ENCODE measurements at places on chromosomes 6 and 20.

DNA sequence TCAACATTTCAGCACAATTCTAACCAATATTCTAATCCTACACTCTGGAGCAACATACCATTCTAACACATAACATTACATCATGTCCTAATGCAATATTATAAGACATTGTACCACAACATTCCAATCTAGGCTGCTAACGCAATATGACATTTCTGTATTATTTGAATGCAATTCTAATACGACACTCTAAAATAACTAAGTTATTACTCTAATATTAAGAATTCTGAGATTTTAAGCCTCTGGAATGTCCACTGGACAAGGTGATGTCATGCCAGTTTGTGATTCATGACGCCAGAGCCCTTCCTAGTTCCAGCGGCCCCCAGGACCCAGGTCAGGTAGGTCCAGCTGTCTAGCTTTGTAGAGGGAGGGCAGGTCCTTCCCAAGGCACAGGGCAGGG lies 69.7 kb upstream of the SIRPA start:
- no peak for DNase-seq

GRCh38 chr6:15316754-15317153 lies 70.9 kb downstream of the JARID2 start:
- DNase-seq: no peak

- no peak for DNase-seq
Measured at GRCh38 chr6:83792846-83793245, 60.3 kb upstream of the RIPPLY2 start.

GRCh38 chr6:91449539-91449938 lies 862.7 kb upstream of the MAP3K7 start:
- DNase-seq: no peak

GRCh38 chr6:53750052-53750650 lies 44.7 kb upstream of the LRRC1 start:
- DNase-seq: no peak

DNA sequence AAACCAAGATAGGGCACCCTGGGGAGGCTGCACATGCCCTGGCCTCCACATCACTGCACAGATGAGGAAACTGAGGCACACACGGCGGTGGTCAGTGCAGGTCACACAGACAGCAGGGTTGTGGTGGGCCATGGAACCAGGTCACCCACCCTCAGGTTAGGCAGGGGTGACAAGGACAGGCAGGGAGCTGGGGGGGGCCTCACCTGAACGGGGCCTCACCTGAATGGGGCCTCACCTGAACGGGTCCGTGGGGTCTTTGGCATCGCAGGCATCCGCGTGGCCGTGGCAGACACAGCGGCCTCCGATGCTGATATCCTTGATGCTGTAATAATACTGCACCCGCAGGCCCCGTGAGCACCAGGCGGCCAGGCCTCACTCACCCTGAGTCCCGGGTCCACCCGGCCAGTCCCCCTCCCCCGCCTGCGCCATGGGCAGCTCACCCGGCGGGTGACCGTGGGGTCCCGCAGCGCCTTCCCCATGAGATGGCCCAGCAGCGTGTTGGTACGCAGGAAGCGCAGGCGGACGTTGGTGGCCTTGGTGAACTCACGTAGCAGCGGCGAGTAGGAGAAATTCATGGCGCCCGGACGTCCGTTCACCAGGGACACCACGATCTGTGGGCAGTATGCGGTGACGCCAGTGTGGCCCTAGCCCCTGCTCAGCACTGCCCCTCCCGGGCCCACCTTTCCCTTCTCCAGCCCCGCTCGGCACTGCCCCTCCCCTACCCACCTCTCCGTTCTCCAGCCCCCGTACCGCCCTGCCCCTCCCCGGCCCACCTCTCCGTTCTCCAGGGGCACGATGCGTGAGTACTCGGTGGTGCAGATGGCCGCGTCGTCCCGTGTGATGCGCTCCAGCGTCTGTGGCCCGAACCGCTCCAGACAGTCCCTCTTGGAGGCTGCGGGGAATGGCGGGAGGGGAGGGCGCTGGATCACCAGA lies 15.4 kb downstream of the LAMA5 start:
- no peak for DNase-seq

GRCh38 chr20:44646641-44647274 lies 4.7 kb downstream of the ADA start:
- DNase-seq: peak; percentile 81

DNA sequence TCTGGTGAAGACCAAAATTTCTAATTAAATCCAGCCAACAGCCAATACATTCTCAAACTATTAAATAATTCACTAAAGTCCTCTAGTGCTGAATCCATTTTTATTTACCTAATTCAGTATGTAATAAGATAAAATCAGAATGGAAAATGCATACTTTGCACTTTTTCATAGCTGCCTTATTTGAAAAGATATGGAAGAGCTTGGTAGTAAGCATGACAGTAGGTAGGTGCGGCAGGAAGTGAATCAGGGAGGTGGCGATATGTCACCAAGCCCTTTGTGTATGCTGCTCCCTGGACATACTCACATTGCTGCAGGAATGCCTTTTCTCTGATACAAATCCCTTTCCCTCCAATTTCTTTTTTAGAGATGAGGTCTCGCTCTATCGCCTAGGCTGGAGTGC lies 10.2 kb upstream of the TGM3 start:
- no peak for DNase-seq

GRCh38 chr20:20220134-20220533 lies 147.8 kb upstream of the INSM1 start:
- DNase-seq: no peak

DNA sequence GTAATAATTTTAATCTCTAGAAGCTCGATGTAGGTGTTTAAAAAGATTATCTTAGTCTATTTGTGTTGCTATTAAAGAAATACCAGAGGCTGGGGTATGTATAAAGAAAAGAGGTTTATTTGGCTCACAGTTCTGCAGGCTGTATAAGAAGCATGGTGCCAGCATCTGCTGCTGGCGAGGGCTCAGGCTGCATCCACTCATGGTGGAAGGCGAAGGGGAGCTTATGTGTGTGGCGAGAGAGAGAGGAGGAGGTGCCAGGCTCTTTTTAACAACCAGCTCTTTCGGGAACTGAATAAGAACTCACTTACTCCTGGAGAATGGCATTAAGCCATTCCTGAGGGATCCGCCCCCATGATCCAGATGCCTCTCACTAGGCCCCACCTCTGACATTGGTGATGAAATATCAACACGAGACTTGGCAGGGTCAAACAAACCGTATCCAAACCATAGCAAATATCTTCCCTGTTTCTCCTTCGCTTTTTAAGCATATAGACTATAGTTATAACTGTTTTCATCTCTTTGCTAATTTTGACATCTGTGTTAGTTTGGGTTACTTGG lies 24.5 kb downstream of the CHMP4B start:
- no peak for DNase-seq

DNA sequence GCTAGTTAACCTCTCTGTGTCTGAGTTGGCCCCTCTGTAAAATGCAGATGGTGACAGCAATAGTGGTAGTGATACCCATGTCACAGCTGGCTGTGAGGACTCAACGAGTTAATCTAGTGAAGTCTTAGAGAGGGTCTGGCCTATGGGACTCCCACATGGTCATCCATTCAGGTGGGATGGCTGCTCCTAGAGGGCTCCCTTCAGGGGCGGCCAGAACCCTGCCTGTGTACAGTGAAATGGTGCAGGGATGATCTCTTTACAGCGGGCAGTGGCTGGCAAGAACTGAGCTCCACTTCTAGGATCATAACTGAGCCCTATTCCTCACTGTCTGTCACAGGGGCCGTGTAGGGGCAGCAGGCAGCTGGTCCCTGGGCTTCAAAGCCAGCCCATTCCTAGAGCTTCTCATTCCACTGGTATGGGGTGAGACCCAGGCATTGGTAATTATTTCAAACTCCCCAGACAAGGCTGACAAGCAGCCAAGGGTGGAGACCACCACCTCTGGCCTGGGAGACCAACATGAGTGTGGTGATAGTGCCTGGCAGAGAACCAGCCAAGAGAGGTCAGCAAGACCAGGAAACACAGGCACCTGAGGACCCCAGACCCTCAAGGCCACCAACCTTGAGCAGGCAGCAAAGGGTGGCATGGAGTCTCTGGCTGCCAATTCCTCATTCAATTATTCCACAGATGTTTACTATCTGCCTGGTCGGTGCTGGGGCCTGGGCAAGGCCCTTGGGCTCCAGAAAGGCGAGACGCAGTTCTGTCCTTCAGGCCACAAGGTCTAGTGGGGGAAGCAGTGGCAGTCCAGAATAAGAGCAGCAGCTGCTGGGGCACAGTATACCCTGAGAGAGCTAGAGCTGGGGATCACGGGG lies 103.4 kb downstream of the MRPL14 start:
- DNase-seq: no peak

GRCh38 chr6:52416629-52417151 lies 3.5 kb upstream of the EFHC1 start:
- peak; percentile 59 for DNase-seq

GRCh38 chr20:48489046-48489463 lies 338.7 kb downstream of the PREX1 start:
- DNase-seq: no peak

DNA sequence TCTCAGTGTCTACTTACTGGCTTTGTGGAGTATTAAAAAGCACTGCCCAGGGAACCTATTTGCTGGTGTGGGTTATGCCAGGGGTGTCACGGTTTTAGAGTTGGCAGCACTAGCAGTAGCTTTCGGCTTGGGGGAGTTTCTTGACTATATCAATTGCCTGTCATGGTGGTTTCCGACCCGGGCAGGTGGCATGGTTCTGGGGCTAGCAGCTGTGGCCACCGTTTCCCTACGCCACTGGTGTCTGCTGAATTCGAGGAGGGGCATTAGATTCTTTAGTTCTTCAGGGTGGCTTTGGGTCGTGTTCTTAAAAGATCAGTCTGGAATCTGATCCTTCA lies 55.6 kb upstream of the FOXC1 start:
- DNase-seq: no peak

DNA sequence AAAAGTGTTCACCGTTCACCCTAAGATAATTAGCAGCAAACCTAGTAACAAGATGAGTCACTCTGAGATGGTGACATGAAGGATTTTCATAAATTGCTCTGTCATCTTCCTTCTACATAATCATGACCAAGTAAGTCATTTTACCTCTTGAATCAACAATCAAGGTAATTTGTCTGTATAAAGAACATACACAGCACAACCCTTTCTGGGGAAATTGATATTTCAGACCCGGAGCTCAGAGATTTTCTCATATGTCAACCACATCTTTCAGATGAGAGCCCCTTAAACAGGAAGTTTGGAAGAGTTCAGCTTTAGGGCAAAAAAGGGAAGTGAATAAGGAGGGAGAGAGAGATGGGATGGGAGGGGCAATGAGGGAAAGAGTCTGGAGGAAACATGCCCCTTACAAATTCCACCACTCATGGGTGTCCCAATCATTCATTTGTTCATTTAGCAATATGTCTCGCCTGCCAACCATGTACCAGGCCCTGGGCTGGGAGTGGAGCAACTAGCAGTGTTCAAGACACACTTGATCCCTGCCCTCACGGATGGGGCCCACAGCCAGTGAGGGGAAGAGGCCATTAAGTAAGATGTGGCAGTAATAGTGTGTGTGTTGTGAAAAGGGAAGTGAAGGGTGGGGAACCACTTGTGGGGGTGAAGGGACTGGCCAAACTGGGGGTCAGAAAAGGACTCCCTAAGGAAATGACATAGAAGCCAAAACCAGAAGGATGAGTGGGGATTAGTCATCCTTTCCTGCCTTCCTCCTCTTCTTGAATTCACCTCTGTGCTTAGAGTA lies 190.9 kb downstream of the MAFB start:
- DNase-seq: peak; percentile 93

- DNase-seq: no peak
Measured at GRCh38 chr6:7846966-7847818, 63.4 kb downstream of the TXNDC5 start.

DNA sequence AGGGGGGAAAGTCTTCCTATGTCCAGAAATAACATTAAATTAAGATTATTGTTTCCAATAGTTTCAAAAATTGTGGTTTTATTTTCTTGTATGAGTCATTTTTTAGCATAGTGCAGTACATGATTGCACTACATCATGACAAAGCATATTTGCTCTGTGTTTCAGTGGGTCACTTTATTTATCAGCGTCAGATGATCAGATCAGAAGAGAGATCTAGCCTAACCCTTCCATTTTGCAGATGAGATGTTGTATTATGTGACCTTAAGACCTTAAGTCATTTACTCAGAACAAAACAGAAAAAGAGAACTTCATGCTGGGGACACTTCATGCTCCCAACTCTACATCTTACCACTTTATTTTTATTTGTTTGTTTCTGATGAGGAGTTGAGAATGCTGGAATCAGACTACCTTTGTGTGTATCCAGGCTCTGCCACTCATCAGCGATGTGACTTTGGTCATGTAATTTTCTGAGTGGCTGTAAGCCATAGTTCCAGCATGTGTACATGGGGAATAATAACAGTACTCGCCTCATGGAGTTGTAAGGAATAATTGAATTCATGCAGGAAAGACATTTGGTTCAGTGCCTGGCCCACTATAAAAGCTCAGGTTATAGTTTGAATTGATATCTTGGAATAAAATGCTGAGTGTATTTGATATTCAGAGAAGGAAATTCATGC lies 13.5 kb downstream of the EYA4 start:
- no peak for DNase-seq

GRCh38 chr6:108127826-108128225 lies 38.0 kb upstream of the NR2E1 start:
- no peak for DNase-seq

DNA sequence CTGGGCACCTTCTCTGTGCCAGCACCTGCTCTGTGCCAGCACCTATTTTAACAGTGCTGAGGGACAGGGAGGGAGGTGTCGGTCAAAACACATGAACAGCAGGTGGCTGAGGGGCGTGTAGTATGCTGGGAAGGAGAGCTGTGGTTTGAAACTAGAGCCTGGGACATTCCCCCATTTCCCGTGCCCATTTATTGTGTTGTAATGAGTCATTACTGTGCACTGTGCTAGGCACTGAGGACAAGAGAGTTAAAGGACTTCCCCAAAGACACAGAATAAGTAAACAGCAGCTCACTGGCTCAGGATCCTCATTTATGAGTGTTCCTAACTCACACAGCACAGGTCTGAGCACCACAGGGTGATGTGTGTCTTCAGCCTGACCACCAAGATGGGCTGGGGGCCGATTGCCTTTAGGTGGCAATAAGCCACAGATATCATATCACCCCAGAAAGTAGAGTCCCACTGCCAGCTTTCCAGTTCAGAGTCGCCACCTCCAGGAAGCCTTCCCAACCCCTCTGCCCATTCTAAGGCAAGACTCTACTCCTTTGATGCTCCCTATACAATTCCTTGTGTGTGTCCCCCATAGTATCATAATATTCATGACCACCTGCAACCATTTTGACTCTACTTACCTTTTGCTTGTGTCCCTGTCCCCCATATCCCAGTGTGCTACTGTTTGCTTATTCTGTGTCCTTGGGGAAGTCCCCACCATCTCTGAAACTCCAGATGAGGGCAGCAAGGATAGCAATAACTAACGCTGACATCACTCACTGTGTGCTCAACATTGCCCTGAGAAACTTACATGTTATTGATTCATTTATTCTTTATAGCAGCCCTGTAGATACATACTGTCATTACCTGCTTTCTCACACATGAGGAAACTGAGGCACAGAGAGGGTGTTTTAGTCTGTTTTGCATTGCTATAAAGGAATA lies 87.3 kb downstream of the TOX2 start:
- DNase-seq: no peak

GRCh38 chr6:169503422-169504152 lies 198.2 kb downstream of the WDR27 start:
- no peak for DNase-seq

GRCh38 chr20:12410783-12411182 lies 493.1 kb downstream of the BTBD3 start:
- no peak for DNase-seq

All from inflammatory macrophage (primary cell).